Amniotic stem cell (primary cell): ENCODE measurements at places on chromosomes 3 and 15.

GRCh38 chr15:74318376-74319137 lies 48.9 kb downstream of the CYP11A1 start:
- DNase-seq: no peak

DNA sequence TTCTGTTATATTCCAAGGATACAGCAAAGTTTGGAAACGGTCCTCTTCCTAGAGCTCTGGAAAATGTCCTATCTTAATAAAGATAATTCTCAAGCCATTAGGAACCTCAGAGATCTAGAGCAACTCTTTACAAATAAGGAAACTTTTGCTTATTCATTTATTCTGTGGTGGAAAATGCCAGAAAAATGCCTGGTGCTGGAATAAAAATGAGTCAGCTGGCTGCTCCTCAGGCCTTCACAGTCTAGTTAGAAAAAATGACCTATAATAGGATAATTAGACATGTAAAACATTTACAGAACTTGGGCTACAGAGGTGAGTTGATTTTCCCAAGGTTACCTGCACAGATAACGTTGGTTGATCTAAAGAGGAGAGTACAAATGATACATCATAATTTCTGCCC lies 372.5 kb downstream of the NLGN1 start:
- no peak for DNase-seq

GRCh38 chr15:26635614-26636013 lies 137.3 kb downstream of the GABRB3 start:
- DNase-seq: no peak

DNA sequence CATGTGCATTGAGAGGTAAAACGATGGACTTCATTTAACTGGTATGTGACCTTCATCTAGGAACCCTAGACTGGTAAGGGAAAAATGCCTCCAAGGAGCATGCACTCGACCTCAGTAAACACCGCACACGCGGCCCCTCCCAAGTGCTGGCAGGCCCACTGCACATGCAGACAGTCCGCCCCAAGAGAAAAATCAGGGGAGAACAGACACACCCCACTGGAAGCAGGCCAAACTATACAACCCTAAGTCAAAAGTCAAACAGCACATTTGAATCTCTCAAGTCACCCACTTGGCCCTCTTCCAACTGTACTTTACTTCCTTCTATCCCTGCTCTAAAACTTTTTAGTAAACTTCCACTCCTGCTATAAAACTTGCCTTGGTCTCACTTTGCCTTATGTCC lies 250.1 kb upstream of the HES1 start:
- no peak for DNase-seq

- DNase-seq: no peak
Observed at GRCh38 chr15:52117549-52117948, 5.0 kb upstream of the BCL2L10 start.

DNA sequence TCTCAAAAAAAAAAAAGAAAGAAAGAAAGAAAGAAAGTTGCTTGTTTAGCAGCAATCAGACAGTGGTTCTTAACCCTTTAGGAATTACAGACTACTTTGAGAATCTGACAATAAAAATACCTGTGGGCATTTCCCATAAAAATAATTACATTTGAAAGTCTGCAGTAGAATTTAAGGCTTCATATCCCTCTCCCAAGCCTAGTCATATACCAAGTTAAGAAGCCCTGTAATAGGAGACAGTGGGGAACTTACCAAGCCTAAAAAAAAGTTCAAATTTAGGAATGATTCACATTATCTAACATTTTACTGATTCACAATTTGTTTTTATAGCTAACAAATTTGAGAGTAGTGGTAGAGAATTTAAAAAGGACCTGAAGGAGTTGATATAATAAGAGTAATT lies 47.5 kb downstream of the LRRFIP2 start:
- DNase-seq: no peak

DNA sequence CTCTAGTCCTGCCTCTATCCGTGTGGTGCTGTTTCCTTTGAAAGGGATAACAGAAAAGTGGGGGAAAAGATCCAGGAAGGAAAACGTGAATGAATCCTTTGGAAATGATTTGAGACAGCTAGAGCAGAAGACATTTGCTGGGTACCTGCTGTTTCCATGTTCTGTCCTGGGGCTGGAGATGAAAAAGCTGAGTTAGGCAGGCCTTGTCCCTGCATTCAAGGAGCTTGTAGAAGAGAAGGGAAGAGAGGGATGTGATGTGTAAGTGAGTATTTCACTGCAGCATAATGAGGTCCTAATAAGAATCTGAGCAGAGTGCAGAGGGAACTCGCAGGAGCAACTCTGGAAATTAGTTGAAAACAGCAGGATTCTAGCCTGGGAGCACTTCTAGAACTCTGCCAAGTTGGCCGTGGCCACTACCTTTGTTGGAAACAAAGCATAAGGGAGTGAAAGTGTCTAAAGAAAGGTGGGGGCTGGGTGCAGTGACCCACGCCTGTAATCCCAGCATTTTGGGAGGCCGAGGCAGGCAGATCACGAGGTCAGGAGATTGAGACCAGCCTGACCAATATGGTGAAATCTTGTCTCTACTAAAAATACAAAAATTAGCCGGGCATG lies 13.8 kb upstream of the SEMA4B start:
- DNase-seq: no peak

DNA sequence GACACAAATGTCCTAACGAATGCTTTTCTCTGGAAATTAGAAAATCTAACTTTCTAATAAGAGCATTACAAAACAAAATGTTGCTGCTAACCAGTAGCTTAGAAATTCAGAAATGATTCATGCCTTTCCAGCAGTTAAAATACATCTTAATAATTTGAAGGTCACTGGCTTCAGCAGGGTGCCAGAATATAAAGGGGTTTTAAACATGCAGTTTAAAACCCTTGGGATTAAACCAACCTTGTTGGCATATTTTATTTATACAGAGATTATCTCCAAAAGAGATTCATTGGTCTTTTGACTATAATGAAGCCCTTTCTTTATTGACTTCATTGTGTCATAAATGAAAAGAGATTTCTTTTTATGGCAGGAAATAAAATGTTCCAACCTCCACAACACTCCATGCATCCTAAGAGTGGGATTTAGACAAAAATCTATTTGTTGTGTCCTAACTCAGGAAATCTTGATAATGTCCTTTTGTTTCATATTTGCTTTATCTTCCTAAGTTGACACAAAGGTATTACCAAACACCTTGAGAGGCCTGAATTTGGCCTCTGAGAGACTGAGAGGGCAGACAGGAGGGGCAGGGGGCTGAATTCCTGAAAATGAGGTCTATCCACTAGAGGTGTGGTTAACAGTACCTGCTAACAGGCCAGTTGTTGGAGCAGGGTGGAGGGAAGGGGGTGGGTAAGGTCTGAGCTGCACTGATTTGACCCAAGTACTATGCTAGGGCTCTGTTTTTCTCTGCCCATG lies 124.4 kb downstream of the FEZF2 start:
- no peak for DNase-seq
